ENCODE measurements at places on chromosomes 4 and X.
A peak's percentile ranks its signal among the peaks of the same experiment; 100 is the strongest.

DNA sequence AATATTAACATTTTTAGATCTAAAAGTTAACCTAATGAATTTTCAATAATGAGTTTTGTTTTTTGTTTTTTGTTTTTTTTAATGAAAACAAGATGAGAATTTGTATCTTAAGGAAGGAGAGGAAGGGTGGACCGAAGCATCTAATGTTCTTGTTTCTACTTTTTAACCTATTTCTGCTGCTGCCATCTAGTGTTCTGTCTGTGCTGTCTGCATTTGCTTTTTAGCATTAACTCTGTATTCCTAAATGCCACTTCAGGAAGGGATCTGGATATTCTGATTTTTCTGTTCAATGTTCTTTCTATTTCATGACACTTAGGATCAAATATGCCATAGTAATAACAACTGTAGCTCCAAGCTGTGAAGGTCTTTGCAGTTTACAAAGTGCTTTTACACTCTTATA is 161.7 kb downstream of the BRWD3 start:
- DNase-seq: no peak

DNA sequence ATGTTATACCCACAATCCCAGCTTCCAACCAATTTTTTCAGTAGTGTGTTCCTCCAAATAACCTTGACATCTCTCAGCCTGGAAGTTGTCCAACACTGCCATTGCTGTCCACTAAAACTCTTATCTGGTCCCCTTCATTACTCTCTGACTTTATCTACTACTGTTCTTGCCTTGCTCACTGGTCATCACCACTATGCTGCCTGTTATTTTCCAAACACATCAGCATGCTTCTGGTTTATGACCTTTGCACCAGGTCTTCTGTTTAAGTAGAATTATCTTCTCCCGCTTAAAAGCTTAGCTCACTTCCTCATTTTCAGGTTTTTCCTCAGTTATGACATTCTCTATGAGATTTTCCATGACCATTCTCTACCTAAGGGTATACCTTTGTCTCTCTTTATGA is 5.5 kb downstream of the ELMOD2 start:
- DNase-seq: no peak

DNA sequence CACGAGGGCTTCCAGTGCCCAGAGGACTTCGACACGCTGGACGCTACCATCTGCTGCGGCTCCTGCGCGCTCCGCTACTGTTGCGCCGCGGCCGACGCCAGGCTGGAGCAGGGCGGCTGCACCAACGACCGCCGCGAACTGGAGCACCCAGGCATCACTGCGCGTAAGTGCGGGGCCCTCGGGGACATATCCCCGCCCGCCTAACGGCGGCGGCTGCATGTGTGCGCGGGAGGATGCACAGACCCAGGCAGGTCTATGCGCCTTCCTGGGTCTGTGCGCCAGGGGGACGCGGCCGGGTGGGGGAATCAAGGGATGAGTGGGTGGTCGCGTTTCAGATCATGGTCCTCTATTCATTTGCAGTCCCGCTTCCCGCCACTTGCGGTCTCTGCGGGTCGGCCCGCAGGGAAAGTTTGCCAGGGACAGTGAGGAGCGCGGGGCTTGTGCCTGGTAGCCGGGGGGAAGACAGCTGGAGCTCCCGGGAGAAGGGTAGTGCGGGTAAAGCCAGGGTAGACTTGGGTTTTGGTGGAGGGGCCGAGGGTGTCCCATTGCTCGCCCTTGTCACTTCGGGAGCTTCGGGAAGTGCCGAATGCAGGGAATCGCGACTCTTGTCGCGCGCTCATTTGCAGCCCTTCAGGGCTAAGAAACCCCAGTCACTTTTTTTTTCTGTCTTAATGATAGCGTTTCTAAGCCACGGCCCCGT is 1.0 kb downstream of the SHISA3 start:
- peak; percentile 52 for DNase-seq

GRCh38 chr4:88497859-88498409 is 25.6 kb downstream of the PYURF start:
- DNase-seq: no peak

- DNase-seq: no peak
Observed at GRCh38 chrX:64977830-64978229, 1.6 kb upstream of the ZC4H2 start.

- no peak for DNase-seq
Observed at GRCh38 chr4:146343199-146343598, 128.9 kb downstream of the REELD1 start.

GRCh38 chr4:55857586-55857985 is 4.1 kb downstream of the EXOC1 start:
- no peak for DNase-seq

GRCh38 chrX:112367065-112367464 is 284.5 kb upstream of the TRPC5 start:
- no peak for DNase-seq

DNA sequence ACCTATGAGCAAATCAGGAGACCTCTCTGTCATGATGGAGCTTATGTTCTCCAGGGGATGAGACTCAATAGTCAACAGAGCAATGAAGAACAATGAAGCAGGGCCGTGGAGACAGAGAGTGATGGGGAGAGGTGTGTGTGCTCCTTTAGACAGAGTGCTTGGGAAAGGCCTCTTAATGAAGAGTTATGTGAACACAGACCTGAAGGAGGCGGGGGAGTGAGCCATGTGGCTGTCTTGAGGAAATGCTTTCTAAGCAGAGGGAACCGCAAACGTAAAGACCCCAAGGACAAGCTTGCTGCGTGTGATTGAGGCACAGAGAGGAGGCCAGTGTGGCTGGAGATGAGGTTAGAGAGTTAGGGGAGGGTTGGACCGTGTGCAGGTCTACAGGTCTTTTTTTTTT is 53.1 kb downstream of the CHRNA9 start:
- peak; percentile 14 for DNase-seq

DNA sequence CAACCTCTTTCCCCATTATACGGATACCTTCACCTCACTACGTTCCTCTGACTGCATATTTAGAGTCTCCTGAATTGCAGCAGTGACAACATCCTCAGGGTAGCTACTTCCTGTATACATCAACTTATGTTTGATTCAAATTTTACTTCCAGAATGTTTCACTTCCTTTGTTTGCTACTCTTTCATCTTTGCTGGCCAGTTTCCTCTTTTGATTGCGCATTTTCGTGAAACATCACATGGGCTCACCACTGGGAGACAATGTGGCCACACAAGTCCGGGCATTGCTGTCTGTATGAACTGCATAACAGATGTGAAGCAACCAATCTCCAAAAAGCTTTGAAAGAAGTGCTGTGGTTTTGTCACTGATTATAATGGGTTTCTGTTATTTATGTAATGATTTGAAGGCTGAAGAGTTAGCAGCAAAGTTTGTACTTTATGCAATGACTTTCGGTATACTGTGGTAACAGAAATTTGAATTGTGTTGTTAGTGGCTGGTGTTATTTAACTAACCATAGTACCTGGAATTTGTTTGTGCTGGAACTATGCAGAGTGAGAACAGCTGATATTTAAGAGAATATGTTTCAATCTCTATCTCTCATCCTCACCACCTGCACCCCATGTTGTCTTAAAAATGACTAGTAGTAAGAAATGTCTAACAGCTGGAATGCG is 7.4 kb downstream of the SNCA start:
- no peak for DNase-seq

DNA sequence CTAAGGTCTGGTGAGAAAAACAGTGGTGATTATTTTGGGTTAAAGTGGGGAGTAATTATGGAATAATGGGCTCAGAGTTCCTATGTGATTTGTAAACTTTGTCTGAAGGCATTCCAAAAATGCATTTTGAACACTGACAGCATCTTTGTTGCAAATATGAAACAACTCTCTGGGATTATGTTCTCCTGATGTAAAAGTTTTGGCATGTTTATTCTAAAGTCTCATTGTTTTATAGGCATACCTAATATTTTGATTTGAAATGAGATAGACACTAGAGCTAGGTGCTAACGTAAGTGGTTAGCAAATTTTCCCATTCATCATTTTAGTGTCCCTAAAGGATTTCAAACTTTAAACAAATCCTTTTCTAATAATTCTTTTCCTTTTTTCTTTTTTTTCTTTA is 140.9 kb upstream of the ANXA3 start:
- no peak for DNase-seq

DNA sequence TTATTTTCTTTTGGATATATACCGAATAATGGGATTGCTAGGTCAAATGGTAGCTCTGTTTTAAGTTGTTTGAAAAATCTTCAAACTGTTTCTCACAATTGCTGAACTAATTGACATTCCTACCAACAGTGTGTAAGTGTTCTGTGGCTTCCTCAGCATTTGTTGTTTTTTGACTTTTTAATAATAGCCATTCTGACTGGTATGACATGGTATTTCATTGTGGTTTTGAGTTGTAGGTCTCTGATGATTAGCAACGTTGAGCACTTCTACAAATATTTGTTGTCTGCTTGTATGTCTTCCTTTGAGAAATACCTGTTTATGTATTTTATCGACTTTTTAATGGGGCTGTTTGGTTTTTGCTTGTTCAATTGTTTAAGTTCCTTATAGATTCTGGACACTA is 680.1 kb upstream of the GRIA3 start:
- no peak for DNase-seq

DNA sequence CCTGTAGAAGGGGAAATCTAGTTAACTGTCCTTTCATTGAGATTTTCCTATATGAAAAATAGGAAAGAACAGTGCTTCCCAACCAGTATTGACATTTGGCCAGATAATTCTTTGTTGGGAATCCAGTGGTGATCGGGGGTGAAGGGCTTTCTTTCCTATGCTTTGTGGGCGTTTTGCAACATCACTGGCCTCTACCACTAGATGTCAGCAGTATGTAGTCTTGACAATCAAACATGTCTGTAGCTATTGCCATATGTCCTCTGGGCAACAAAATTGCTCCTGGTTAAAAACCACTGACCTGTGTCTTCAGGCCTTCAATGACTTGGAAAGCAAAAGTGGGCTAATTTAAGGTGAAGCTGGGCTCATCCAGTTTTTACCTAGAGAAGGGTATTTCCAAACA is 658.5 kb downstream of the DACH2 start:
- peak; percentile 35 for DNase-seq

- peak; percentile 60 for DNase-seq
Observed at GRCh38 chrX:71128915-71129765, 10.7 kb downstream of the MED12 start.

DNA sequence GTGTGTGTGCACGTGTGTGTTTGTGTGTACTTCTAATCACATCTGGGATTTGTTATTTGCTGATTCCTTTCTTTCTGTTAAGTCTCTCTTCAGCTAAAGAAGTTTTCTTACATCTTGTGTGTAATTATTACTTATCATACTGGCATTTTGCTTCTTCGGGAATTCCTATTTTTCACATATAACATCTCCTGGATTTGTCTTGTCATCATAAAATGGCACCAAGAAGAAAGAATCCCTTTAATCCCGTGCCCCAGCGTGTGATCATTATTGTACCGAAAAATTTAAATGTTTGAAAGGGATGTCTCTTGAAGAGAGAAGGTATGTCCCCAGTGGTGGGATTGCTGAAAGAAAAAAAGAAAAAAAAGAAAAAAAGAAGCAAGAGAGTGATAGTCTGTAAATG is 72.3 kb downstream of the ZFX start:
- DNase-seq: no peak

- no peak for DNase-seq
Observed at GRCh38 chrX:150483356-150483985, 85.0 kb upstream of the MTM1 start.

GRCh38 chrX:103175944-103176753 is 38.8 kb upstream of the BEX4 start:
- DNase-seq: peak; percentile 47

DNA sequence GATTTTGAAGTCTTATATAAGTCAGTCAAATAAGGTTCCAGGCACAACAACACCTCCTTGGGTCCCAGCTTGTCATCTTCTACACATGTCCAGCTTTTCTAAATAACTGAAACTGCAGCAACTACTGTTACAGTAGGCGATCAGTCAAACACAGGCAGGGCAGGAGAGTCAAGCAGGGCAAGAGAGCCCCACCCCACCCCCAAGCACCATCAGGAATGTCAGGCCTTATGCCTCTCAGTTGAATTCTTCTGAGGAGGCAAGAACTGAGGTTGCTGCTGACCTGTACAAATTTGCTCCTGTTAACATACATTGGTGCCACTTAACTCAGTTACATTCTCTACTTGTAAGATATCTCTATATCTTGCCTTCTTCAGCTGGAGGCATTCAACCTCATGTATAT is 608.8 kb upstream of the PCDH10 start:
- DNase-seq: no peak

- DNase-seq: no peak
Observed at GRCh38 chr4:26028133-26028792, 114.2 kb downstream of the SMIM20 start.

- no peak for DNase-seq
Observed at GRCh38 chrX:43510209-43510608, 145.9 kb upstream of the MAOA start.

DNA sequence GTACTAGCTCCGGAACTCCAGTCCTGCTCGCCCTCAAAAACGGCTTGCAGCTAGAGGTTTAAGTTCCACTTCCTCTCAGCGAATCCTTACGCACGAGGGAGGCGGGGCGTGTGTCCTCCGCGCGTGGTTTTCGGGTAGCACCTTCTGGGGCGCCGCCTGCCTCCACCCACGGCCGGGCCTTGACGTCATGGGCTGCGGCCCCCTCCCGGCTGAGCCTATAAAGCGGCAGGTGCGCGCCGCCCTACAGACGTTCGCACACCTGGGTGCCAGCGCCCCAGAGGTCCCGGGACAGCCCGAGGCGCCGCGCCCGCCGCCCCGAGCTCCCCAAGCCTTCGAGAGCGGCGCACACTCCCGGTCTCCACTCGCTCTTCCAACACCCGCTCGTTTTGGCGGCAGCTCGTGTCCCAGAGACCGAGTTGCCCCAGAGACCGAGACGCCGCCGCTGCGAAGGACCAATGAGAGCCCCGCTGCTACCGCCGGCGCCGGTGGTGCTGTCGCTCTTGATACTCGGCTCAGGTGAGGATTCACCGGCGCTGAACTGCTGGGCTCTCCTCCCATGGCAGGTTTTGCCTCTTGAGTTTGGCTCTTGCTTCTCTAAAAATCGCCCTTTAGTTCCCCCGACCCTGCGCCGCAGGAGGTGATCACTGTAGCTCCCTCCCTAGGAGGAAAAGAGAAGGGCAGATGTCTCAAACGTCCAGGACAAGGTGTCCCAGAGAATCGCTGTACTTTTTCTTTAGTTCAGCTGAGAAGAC is at the start of gene AREG:
TSS of gene AREG (plus strand) at position 246 of the 752 bp plus-strand sequence. CDS start at position 456, 210 bp downstream.
- peak; percentile 60 for DNase-seq

DNA sequence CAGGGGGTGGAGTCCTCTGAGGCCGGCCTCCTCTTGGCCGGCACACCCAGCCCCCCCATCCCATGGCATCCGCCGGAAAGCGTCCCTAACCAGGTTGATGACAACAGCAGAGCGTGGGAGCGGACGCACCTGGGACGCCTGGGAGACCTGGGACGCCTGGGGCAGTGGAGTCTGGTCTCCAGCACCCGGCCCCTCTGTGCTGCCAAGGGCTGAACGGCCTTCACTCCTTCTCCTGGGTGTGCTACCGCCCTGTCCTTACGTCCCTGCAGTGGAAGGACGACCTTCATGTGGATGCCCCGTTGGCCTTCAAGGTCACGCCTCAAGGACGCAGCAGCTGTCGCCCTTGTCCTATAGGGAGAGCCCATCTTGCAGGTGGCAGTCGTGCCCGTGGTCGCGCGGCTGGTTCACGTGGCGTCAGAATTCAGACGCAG is 26.9 kb downstream of the NKX1-1 start:
- DNase-seq: peak; percentile 8
